CD4-positive, alpha-beta T cell treated with Interleukin-6 at 100 ng/mL for 8 hours (primary cell): ENCODE measurements at places on chromosomes 1 and 21.

DNA sequence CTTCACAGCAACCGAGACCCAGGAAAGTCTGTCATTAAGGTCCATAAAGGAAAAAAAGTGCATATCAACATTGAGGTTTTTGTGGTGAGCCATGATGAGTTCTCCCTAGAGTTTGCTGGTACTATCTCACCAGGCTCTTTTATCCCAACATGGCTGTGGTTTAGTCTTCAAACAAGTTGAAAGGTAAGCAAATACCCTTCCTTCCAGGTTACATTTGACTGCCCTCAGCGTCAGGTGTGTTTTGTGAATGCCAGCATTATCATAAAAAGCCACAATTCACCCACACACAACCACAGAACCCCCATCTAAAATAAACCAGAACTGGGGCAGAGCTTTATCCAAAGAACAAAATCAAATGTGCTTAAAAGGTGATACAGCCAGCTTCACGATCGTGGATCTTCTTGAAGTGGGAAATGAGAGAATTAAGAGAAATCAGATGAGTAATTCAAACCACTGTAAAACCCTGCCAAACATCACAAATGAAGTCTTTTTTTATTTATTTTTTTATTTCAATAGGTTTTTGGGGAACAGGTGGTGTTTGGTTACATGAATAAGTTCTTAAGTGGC, 64.7 kb downstream of the SETD4 start:
- DNase-seq: no peak

DNA sequence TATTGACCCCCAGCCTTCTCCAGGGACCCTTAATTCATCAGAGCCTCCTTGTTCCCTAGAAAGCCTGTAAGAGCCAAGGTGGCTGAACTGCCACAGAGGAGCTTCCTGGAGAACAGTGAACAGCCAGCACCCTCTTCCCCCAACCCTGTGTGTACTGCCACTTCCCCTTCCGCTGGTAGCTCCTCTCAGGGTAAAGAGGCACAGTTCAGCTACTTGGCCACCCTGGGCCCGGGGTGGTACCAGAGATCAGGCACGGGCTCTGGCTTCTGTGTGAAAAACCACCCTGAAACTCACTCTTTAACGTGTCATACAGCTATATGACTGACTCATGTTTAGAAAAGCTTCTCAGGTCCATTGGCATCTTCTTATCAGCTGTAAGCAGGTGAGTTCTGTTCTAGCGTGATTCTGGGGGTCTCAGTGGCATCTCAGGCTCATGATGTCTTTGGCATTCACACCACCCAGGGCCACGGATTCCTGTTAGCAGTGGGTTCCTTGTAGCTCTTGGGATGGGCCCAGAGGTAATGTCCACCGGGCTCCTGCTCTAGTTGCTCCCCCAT, 22.4 kb downstream of the ARMH1 start:
- DNase-seq: peak; percentile 51

DNA sequence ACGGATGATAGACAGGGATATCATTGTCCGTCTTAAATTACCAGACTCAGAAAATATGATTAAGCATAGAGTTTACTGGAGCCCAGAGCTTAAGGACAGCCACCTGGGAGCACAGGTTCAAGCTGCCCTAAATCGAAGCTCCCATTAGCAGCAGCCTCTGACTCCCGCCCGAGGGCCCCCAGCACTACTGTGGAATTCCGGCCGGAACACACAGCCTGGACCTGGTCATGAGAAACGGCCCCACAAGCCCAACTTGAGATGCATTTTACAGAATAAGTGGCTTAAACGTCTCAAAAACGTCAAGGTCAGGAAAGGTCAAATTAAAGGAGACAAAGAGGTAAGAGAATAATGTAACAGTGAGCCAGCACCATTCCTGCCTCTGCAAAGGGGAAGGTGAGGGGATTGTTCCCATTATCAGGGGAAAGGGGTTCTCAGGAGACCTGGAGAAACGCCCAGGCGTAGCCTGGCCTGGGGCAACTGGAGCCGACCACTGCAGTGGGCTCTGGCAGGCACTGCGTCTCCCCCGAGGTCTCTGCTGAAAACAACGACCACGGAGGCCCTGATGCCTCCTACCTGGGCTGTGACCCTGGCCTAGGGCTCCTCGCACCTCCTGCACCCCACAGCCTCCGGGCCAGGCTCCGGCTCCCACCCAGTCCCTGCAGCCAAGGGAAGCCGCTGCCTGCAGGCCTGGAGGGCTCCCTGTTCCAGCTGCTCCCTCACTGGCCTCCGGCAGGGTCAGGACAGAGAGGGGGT, 11.5 kb upstream of the COL6A1 start:
- no peak for DNase-seq

GRCh38 chr21:38851101-38851500, 45.4 kb downstream of the ETS2 start:
- no peak for DNase-seq

GRCh38 chr1:184953600-184954219, 20.6 kb downstream of the NIBAN1 start:
- no peak for DNase-seq

GRCh38 chr1:151221616-151222015, 23.3 kb downstream of the PIP5K1A start:
- no peak for DNase-seq

DNA sequence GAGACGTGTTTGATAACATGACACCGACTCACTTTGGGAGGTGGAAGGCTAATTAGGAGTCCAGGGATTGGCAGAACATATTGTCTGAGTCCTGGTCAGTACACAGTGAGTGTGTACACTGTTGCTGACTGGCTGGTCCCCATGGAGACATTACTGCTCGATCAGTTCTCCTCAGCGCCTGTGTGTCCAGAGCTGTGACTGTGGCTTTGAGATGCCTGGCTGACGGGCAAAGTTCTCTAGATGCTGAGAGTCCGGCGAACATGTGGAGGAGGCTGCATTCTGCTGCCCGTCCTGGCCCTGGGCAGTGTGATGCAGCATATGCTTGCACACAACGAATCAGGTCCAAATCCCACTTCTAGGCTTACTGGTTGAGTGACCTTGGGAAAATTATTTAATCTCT, 280.1 kb upstream of the ST6GALNAC5 start:
- no peak for DNase-seq

GRCh38 chr1:221961532-221962292, 219.8 kb upstream of the DUSP10 start:
- peak; percentile 11 for DNase-seq

GRCh38 chr1:160640359-160641123, 6.3 kb downstream of the SLAMF1 start:
- DNase-seq: no peak

DNA sequence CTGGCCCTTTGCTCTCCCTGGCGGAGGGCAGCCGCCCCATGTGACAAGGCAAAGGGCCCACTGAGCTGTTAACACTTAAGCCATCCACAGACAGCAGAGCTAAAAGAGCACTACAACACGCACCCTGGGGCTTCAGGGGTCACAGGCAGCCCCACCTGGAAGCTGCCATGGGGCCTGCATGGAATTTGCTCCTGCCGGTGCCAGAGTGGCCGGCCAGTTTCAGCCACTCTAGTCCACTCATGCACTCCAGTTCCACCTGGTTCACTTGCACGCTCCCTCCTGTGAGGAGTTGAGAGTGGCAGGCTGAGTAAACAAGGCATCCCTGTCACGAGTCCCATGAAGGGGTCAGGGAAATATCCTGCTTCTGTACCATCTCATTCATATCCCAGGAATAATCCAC, 55.3 kb downstream of the RIMS3 start:
- no peak for DNase-seq

GRCh38 chr1:209659909-209660308, 7.7 kb upstream of the LAMB3 start:
- no peak for DNase-seq

GRCh38 chr1:24463776-24464735, 38.6 kb upstream of the RCAN3 start:
- DNase-seq: no peak

- DNase-seq: no peak
Observed at GRCh38 chr1:179080866-179081686, 794 bp upstream of the TOR3A start.

GRCh38 chr1:157042846-157043245, 2.7 kb downstream of the ARHGEF11 start:
- DNase-seq: no peak

GRCh38 chr1:35433714-35434113, 123.5 kb downstream of the KIAA0319L start:
- DNase-seq: no peak

GRCh38 chr1:9257851-9258250, 23.3 kb downstream of the H6PD start:
- DNase-seq: no peak

GRCh38 chr1:89890085-89890752, 69.4 kb downstream of the LRRC8D start:
- DNase-seq: no peak

DNA sequence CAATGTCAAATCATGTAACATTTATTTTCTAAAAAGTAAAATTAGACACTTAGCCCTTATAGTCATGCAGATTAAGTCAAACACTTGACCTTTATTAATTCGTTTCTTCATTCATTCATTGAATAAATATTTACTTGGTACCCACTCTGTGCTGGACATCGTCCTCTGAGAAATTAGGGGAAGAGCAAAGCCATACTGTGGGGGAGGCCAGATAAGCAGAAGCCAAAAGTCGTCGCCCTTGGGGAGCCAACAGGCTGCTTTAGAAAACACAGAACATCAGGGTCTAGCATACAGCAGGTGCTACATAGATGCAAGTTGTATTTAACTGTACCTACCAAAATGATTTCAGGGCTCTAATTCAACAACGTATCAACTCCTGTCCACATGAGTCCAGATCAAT, 66.1 kb upstream of the PROX1 start:
- no peak for DNase-seq

- DNase-seq: no peak
Observed at GRCh38 chr1:147539122-147539575, 2.2 kb upstream of the BCL9 start.

- peak; percentile 40 for DNase-seq
Observed at GRCh38 chr1:221439747-221440501, 302.0 kb downstream of the DUSP10 start.

GRCh38 chr1:65372557-65372956, 47.9 kb upstream of the LEPR start:
- DNase-seq: no peak

DNA sequence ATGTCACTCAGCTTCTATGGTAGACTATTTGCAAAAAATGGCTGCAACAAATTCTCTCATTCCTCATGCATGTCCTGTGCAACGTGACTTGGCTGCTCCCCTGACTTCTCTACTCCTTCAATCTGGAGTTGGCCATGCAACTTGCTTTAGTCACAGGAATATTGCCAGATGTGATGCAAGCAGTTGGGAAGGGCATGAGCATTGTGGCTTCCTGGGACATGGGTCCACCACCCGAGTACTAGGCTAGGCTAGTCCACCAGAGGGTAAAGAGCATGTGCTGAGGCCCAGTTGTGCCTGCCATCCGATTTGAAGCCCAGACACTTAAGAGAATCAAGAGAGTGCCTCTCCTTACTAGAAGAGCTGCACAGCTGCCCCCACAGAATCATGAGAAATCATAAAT, 89.6 kb downstream of the DSCAM start:
- DNase-seq: no peak

GRCh38 chr1:247459507-247459906, 1.6 kb upstream of the OR2B11 start:
- no peak for DNase-seq

DNA sequence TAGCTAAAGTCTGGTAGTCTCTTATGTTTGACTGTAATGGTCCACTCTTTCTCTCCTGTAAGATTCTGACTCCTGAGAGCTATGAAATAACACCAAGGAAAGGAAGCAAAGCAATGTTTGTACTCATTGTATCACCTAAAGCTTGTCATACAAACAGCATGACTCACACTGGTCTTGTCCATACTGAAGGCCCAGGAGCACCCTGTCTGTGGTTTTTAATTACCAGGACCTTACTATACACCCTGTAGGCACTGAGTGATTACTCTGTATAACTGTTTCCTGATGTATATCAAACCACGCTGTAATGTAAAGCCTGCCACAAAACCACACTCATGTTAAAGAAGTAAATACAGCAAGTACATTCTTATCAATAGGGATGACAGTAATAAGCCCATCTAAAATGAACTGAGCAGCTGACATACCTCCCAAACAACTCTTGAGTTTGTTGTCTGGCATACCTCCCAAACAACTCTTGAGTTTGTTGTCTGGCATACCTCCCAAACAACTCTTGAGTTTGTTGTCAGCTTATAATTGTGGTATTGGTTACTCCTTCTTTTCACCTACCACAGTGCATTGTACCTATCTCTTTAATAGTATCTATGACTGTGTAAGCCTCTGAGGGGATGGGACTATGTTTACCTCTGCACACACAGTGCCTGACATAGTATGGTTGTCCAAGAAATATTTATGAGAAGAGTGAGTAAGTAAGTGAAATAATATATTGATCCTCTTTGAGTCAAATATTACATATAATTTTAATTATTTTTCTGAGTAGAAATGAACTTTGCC, 11.6 kb upstream of the TNFSF18 start:
- DNase-seq: no peak

DNA sequence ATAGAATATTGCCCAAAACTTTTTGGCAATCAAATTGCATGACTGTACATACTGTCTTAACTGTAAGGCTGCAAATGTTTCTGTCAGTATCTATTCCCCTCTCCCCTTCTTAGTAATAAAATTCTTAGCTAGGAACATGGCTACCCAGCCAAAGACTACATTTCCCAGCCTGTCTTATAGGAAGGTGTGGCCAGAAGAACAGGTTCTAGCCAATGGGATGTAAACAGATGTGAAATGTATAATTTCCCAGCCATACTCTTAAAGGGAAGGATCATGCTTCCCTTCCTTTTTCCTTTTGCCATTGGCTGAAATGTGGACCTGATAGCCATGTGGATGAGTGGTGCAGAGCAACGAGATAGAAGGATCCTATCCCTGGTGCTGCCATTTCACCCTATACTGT, 7.0 kb upstream of the HIVEP3 start:
- DNase-seq: no peak

GRCh38 chr1:228454238-228454637, 32.9 kb upstream of the RNF187 start:
- DNase-seq: no peak

GRCh38 chr1:227447531-227447990, 115.8 kb upstream of the ZNF678 start:
- no peak for DNase-seq

DNA sequence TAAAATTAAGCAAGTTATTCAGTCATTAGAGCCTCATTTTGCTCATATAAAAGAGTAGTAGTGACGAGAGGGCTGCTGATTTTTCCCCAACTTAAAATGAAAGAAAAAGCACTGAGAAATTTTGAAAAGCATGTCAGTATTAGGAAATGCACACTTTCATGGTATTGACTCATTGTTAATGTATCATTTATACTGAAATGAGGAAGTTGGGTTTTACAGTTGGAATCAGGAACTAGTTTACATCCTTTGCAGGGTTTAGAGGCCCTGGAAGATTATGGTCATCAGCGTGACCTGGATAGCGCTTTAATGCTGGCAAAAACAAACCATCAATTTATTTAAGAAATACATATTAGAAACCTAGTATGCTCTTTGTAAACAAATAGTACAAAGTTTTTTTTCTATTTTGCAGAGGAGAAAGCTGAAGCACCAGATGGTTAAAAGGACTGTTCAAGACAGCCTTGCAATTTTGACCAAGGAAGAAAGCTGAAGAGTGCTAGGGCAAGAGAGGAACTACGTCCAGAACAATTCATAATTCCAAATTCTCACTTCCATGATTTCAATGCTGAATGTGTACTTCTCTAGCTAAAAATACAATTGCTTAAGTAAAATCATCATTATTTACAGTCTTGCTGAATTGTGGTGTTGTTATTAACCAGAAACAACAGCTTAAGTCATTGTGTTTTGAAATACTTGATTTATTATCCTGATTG, 94.8 kb upstream of the SGIP1 start:
- DNase-seq: no peak
